ENCODE measurements at places on chromosomes 2 and 18.
A peak's percentile ranks its signal among the peaks of the same experiment; 100 is the strongest.

DNA sequence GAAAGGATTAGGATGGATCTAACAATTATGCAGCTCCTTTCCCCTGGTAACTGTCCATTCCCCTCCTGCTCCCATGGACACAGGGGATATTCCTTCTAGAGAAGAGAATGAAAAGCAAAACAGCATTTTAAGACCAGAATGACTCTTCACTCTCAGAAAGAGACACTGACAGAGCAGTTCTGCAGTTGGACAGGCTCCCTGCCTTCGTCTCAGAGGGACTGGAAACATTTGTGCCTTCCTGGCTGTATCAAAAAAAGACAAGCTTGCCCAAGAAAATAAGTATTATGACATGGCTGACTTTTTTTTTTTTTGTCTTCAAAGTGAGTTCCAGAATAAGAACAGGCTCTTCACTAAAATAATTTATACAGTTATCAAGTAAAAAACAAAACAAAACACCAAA is 9.5 kb downstream of the PID1 start:
- no peak for DNase-seq

DNA sequence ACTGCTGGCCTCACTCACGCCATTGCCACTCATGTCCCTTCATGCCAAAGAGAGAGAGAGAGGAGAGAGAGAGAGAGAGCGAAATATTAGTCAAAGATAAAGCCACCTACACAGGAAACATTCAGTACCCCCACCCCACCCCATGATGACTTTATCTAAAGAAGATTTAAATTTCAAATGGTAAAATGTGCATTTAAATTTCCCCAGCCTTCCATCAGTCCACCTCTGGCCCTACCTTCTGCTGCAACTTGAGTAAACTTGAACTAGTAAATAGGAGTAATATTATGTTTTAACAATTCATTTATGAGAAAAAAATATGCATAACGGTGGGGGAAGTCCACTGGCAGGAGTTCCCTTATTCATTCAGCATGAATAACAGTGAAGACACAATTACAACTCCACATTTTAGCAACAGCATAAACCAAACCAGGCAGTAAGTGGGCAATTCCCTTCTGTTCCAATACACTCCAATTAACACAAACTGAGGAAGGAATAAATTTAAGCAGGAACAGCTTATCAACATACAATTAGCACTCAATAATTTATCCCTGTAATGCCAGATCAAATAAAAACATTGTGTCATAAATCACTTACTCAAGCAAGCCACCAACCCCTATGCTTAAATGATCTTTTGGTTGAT is 264.2 kb downstream of the LNPK start:
- no peak for DNase-seq

- DNase-seq: no peak
Observed at GRCh38 chr2:179558010-179558934, 293.6 kb upstream of the SESTD1 start.

GRCh38 chr2:178756843-178757242 is 50.4 kb downstream of the TTN start:
- DNase-seq: peak; percentile 62

DNA sequence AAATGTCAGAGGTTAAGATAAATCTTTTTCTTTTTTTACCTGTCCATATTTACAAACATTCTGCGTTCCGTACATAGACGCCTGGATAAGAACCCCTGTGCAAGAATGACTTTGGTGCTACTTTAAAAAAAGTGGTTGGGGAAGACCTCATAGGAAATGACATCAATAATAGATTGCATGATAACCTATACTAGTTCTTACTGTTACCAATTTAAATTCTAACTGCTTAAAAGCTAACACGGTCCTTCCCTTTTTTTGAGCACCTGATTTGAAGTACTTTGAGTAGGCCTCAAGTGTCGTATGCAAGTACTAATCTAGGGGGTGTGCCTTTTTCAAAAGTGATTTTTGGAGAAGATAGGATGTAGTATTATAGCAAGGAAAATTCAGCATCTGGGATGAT is 2.1 kb downstream of the SLC39A10 start:
- peak; percentile 10 for DNase-seq

- DNase-seq: no peak
Observed at GRCh38 chr18:74124642-74125041, 23.0 kb downstream of the FBXO15 start.

- DNase-seq: no peak
Observed at GRCh38 chr2:165634855-165635254, 159.2 kb downstream of the GALNT3 start.

GRCh38 chr18:14189858-14190257 is 57.6 kb upstream of the ZNF519 start:
- DNase-seq: peak; percentile 90

DNA sequence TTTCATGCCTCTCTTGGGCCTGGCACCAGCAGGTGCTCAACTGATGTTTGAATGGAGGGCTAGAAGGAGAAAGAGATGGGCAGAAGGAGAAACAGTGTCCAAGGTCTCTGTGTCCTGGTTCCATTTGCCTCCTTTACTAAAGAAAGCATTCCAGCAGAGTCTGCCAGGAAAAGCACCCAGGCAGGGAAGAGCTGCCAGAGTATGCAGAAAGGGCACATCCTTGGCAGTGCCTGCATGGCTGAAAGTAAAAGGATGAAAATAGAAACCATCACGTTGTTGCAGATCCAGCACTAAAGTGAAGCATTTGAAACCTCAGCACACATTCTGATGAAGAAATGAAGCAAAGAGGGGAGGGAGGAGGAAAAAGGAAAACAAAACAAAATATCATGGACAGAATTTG is 142.2 kb downstream of the ESCO1 start:
- no peak for DNase-seq

DNA sequence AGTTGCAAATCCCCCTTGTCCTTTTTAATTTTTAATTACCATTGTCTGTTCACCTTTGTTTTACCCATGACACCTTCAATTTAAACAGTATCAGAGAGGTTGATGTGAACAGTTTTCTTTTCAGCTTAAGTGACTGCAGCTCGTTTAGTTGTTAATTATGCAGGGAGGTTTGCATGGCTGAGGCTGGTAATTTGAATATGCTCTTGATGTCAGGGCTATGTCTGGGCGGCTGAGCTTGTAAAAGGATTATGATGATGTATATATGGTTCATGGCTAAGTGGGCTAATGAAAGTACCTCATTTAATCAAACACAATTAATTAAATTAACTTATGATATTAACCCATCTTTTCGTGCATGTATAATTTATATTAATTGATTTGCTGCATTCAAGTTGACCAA is 822.1 kb downstream of the GALR1 start:
- no peak for DNase-seq

GRCh38 chr2:17148407-17149145 is 369.7 kb downstream of the RAD51AP2 start:
- DNase-seq: peak; percentile 2

GRCh38 chr2:157890969-157891642 is 15.0 kb upstream of the ACVR1 start:
- DNase-seq: no peak

GRCh38 chr2:194223218-194223617 is 1433.8 kb upstream of the SLC39A10 start:
- DNase-seq: no peak

DNA sequence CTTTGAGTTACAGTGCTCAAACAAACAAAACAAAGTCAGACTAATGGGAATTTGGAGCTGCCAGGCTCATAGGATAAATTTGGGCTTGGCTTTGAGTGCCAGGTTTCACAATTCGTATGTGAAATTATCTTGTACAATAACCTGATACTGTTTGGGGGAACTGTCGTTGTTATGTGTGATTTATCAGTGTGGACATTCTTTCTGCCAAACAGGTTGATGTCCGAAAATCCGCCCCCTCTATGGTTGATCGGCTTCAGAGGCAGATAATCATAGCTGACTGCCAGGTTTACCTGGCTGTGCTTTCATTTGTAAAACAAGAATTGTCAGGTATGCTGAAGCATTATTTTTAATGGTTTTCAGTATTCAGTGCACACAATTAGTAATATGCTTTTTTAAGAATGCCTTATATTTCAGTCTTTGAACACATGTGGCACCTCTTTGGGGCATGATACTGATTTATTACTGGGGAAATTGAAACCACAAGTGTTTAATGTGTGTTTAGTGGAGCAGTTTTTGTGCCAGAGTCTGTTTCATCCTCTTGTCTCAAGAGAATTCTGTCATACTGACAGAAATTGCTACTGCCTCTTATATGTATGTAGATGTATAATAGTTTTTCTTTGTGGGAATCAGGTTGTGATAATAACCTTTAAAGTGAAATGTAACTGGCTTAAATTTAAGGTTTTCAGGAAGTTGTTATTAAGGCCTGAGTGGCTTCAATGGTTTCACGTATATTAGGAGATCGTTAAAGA is 54.6 kb downstream of the TTC39C start:
- DNase-seq: peak; percentile 49

DNA sequence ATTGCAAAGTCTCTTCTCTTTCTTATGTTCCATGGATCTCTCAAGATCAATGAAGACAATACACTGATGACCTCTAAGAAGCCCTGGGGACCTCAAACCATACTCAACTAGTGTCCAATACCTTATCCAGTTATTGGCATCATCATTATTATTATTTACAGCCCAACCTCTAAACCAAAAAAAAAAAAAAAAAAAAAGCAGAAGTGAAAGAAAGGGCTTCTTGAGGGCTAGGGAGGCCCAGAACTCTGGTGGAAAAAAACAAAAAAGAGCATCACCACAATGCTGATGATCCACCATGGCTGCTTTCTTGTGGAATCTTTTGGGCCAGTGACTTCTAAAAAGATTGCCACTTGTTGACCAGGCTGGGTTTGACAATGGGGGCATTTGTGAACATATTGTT is 324.9 kb downstream of the LPIN1 start:
- no peak for DNase-seq

- peak; percentile 28 for DNase-seq
Observed at GRCh38 chr2:164719996-164720941, 99.0 kb upstream of the GRB14 start.

DNA sequence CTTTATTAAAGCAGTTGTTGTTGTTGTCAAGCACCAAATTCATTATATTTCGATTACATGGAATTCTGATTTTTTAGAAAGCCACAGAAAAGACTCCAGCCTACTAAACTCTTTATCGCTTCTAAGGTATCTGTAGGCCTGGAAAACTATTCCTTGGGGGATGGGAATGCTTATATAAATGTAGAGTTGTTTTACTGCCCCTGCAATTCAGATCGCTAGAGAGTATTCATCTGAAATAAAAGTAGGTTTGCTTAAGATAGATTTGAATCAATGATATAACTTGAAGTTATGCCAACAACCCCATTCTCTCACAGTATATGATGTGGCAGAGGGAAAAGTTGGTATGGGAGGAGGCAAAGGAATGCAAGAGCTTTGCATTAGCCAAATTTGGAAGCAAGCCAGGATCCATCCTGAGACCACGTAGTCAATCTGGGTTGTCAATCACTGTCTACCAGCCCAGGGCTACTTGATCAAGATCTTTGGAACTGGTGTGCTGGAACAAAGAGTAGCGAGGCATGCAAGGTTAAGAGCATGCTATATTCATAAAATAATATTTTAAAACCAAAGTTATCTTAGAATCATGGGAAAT is 95.9 kb downstream of the LYPD6B start:
- no peak for DNase-seq

DNA sequence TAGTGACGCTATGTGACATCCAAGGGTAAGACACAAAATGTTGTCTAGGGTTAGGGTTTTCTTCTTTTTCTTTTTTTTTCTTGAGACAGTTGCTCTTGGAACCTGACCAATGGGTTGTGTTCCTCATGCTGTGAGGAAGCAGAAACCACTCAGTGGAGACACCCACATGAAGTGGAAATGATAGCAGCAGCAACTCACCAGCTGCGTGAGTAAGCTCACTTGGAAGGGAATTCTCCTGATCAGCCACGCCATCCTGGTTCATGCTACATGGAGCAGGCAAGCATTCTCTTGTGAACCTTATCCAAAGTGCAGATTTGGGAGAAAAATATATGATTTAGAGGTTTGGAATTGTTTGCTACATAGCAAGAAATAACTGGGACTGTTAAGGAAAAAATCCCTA is 863.7 kb downstream of the EPHA4 start:
- DNase-seq: peak; percentile 62

GRCh38 chr2:100889286-100889685 is 69.3 kb downstream of the NPAS2 start:
- DNase-seq: no peak

DNA sequence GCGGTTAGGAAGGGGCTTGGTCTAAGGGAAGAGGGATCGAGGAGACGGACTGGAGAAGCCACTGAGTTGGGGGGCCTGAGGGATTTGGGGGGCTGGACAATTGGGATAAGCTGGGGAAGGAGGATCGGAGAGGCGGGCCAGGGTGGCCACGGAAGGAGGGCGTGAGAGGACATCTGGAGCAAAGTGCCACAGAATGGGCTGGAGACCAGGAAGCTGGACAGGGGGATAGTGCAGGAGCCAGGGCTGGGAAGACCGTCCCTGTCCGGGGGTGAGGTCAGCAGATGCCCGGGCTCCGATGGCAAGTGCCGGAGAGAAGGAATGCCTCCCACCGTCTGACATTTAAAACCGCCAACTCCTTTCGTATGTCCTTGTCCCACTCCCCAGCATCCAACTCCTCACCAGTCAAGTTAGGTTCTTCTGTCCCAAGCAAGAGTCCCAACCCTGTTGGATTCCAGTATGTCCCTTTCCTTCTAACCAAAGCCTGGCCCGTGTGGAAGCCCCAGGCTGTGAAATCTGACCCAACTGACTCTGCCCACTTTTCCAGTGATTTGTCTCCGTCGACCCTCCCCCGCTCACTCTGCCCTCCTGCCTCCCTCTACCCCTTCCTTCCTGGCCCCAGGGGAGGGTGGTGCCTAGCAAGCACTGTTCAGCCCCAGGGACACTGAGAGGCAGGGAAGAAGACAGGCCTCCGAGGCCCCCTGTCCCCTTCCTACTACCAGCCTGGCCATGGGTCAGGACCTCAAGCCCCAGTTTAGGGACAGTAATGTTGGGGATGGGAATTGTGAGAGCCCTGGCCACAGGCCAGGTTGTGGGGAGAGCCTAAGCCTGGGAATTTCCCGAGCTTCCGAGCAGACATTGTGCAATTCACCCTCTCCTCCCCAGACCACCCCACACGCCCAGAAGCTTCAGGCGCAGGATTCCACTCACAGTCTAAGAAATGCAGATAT is 31.5 kb upstream of the TMBIM1 start:
- DNase-seq: peak; percentile 30

Measured in fibroblast of mammary gland (primary cell).